ENCODE measurements at places on chromosomes 5 and 9.

DNA sequence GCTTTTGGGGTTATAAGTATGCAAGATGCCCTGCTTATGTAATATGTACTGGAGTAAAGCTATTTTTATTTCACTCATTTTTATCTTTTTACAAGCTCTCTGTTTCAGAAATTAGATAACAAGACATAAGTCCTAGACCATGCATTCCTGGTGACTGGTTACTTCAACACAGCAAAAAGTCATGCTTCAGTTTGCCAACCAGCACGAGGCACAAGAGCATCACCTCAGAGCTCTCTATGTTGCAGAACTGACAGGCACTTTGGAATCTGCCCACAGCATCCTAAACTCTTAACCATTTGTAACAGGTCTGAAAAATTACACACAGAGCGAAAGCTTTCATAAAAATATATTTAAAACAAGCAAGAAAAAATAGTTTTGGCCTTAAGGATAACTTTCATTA is 112.8 kb downstream of the MARCHF11 start:
- no peak overlapping the region for H3K4me3 ChIP-seq
- DNase-seq = no peak
- no peaks in the 10 kb centered on the region for H3K4me1 ChIP-seq
- no peak overlapping the region for H3K27ac ChIP-seq

DNA sequence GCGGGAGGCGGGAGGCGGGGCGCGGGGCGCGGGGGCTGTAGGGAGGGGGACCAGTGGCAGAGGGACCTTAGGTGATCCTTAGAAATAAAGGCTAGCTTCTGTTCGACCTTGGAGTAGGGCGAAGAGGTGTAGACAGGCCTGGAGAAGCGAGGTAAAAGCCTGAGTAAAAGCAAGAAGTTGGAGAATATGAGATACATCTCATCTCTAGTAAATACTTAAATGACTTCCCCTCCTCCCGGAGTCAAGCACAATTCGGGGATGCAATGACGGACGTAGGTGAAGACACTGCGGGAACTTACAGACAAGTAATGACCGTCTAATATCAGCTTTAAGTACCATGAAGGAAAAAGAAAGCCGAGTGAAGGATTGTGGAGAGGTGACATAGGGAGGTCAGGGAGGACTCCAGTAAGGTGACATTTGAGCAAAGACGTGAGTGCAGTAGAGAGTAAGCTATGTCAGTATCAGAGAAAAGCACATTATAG is 466 bp downstream of the SMC2 start:
- peaks cover 1% of the 10 kb centered on the region for H3K4me1 ChIP-seq
- H3K27ac ChIP-seq = no peak overlapping the region
- H3K4me3 ChIP-seq = peak overlapping the region; percentile 89
- H3K27me3 ChIP-seq = no peaks in the 10 kb centered on the region
- H3K36me3 ChIP-seq = no peaks in the 10 kb centered on the region

DNA sequence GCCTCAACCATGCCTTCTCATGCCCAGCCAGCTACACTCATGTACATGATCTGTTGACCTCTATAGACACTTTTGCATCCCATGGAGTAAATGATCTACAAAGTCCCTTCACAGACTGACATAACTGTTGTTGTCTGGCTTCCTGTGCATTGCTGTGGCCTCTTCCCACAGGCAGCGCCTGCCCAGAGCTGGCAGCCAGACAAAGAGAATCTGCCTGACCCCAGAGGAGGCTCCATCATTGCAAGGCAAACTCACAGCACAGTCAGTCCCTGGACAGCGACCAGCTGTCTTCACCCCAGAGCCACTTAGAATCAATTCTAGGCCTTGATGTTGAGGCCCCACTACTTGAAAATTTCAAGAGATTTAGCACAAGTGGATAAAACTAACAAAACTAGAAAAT is 65.5 kb downstream of the INSYN2B start:
- H3K27me3 ChIP-seq = no peaks in the 10 kb centered on the region
- peak; percentile 74 for DNase-seq
- peaks cover 4% of the 10 kb centered on the region for H3K4me1 ChIP-seq
- no peak overlapping the region for H3K4me3 ChIP-seq

GRCh38 chr9:113521693-113522255 is 58.2 kb downstream of the RGS3 start:
- DNase-seq = no peak
- H3K36me3 ChIP-seq = peaks cover 20% of the 10 kb centered on the region
- H3K4me1 ChIP-seq = peaks cover 38% of the 10 kb centered on the region
- no peak overlapping the region for H3K4me3 ChIP-seq

- no peak overlapping the region for H3K27ac ChIP-seq
- no peak for DNase-seq
- H3K4me1 ChIP-seq = peaks cover 9% of the 10 kb centered on the region
- H3K4me3 ChIP-seq = no peak overlapping the region
- H3K27me3 ChIP-seq = no peaks in the 10 kb centered on the region
- H3K36me3 ChIP-seq = no peaks in the 10 kb centered on the region
Observed at GRCh38 chr5:10227379-10227778, 22.3 kb downstream of the ATPSCKMT start.

GRCh38 chr5:143554918-143555477 is 151.5 kb upstream of the NR3C1 start:
- H3K36me3 ChIP-seq = no peaks in the 10 kb centered on the region
- peak; percentile 83 for DNase-seq
- H3K27me3 ChIP-seq = no peaks in the 10 kb centered on the region
- no peak overlapping the region for H3K4me3 ChIP-seq

- no peak overlapping the region for H3K4me3 ChIP-seq
- H3K36me3 ChIP-seq = no peaks in the 10 kb centered on the region
- H3K4me1 ChIP-seq = no peaks in the 10 kb centered on the region
- no peak for DNase-seq
Observed at GRCh38 chr5:10064546-10065195, 185.0 kb downstream of the ATPSCKMT start.

GRCh38 chr5:38780945-38781344 is 64.9 kb upstream of the OSMR start:
- DNase-seq = peak; percentile 76
- H3K36me3 ChIP-seq = no peaks in the 10 kb centered on the region
- no peak overlapping the region for H3K4me3 ChIP-seq
- H3K27ac ChIP-seq = no peak overlapping the region

- no peak overlapping the region for H3K27ac ChIP-seq
- no peak overlapping the region for H3K4me3 ChIP-seq
- DNase-seq = peak; percentile 42
Observed at GRCh38 chr5:55154873-55155272, 5.1 kb upstream of the GPX8 start.

DNA sequence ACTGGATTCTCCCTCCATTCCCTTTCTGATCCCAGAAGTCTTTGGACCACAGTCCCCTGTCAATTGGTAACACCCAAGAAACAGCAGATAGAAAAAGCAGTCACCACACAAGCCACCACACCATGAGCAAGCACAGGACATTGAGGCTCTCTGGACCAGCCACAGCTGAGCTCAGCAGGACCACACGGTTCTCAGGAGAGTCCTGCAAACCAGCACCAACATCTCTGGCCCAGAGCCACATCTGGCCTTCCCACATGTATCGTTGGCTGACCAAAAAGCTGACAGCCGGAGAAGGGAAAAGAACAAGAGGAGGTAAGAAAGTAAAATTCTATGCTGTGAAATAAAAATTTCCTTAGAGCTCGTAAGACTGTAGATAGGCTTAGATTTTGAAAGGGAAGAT is 56.7 kb downstream of the KLHL3 start:
- H3K4me3 ChIP-seq = no peak overlapping the region
- H3K27ac ChIP-seq = no peak overlapping the region
- DNase-seq = no peak

DNA sequence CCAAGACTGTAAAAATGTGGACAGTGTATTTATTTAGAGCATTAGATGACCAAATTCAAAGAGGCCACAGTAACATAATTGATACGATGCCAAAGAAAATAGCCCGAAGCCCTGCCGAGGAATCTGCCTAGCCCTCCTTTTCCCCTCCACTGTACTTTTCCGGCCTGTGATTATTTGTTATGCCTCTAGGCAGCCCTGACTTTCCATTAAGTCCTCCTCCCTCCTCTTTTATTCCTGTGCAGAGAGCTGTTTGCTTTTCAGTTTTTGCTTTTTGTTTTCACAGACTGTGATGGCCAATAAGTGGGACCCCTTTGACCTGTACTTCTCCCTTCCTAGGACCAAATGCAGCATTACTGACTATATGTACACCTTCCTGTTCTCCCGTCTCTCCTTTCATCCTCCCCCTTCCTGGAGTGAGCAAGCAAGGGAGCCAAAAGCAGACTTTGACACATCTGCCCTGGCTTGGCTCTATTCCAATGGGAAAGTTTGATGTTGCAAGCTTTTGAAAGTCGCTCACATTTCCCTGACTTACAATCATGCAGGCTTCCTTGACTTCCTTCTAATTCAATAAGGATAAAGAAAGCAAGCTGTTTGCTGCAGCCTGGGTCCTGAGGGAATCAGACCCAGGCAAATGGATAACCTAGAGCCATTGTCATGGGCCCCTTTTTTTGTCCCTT is 76.1 kb downstream of the NREP start:
- H3K27ac ChIP-seq = peak overlapping the region; percentile 97
- peaks cover 10% of the 10 kb centered on the region for H3K4me1 ChIP-seq
- no peaks in the 10 kb centered on the region for H3K36me3 ChIP-seq
- peak; percentile 96 for DNase-seq
- no peaks in the 10 kb centered on the region for H3K27me3 ChIP-seq

DNA sequence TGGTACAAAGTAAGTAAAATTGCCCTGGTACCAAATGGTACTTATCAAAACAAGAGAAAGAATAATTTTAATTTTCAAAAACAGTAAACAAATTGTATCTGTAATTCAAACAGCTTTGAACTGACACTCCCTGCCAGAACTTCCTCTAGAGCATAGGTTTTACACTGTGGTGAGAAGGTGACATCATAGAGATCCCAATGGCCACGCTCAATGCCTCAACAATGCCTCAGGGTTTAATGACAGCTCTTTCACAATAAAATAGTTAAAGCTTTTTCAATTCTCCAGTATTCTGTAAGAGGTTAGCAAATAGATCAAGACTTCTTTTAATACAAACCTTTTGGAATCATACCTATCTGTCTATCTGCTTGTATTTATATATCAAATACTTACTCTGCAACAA is 437.1 kb downstream of the PRR16 start:
- H3K27me3 ChIP-seq = no peaks in the 10 kb centered on the region
- H3K4me1 ChIP-seq = no peaks in the 10 kb centered on the region
- H3K36me3 ChIP-seq = no peaks in the 10 kb centered on the region

All from mesenchymal stem cell (in vitro differentiated cells and primary cell).